ENCODE measurements at places on chromosomes 6 and 20.
A peak's percentile ranks its signal among the peaks of the same experiment; 100 is the strongest.

DNA sequence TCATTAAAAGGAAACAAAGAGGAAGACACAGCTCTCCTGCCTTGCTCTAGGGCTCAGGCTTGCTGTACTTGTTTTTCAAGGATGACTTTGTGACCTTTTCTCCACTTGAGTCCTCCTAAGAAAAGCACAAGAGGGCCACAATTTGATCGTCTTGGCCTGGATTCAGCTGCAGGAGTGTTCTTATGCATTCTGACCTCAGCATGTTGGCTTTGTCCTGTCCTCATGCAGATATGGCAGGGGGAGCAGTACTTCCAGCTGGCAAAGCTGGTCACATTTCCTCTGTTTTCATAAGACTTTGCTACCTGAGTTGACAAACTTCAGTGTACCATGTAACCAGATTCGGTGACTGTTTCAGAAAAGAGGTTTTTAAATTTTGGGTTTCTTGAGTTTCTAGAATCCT is 30.8 kb downstream of the KDM1B start:
- no peak for DNase-seq

DNA sequence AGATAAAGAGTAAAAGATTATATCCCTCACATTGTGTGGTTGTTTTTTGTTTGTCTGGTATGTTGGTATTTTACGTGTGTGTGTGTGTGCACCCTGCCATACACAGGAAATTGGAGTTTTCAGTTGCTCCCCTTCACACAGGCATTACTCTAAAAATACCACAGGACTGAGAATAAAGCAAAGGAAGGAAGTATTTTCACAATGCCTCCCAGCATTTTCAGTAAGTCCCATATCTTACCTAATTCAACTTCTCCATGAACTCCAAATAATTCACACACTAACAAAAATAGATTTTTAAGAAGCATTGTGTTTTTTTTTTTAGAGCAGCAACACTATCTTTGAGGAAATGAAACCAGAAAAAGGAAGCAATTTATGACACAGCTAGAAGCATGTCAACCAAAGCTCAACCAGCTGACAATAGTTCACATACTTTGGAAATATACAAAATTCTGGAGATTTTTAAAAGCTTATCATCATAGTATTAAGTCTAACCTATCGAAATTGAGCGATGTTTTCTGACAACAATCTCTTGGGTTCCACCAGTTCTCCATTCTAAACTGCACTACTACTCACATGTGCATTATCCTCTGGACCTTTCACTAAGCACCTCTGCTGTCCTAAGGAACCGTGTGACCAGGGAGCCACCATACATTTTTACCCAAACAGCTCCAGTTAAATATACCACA is 2.1 kb downstream of the UBE2J1 start:
- peak; percentile 11 for DNase-seq

DNA sequence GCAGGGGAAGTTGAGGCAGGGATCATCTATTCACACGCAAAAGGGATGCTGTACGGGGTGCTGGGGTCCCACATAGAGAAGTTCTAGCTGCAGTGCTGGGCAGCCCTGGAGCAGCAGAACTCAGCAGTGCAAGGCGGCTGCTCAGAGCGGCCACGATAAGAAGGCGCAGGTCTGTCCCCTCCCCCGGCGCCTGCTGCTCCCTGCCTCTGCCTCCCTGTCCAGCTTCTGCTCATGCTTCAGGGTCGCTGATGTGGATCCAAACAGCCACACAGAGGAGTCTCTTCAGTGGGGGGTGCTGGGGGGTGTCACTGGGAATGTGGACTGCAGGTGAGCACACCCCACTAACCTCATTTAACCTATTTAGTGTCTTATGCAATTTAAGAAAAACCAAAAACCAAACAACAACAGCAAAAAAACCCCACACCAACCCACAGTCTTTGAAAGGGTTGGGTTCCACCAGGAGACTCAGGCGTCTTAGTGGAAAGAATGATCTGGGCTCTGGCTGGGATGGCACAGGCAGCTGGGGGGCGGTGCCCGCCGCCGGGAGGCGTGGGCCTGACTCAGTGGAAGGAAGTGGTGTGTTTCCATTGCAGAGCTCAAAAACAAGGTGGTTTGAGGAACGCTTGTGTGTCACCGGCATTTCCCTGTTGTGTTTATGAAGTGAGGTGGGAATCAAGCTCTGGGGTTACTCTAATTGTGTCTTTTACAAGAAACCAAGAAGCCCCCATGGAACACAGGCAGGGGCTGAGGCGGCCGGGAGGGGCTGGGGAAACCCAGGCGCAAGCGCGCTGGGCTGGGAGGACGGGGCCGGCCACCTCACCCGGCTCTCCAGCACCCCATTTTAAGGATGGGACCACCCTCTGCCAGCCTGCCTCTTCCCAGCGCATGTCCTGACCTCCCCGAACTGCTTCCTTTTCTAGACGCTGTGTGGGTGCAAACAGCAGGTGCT is 55.1 kb downstream of the IRF4 start:
- peak; percentile 52 for DNase-seq

- DNase-seq, result no peak
Observed at GRCh38 chr20:37921341-37921929, 18.5 kb downstream of the VSTM2L start.

DNA sequence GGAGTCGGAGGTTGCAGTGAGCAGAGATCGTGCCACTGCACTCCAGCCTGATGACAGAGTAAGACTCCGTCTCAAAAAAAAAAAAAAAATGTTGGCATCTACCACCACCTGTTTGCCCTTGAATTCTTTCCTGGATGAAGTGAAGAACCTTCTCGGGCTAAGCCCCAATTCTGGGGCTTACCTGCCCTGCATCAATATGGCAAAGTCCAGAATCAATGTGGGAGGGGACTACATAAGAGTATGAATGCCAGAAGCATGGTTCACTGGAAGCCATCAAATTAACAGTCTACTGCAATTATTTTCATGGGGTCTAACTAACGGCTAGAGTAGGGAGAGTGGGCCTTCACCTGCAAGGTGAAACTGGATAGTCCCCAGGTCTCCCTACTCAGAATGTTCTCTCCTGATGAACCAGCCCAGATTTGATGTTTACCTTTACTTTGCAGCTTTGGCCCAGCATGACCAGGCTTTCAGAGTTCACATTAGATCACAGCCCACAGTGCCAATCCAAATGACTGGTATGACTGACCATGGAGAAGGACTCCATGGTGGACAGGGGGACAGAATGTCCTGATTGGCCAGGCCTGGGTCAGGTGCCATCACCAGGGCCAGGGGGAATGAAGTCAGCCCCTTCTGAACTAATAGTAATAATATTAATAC is 7.0 kb upstream of the RALY start:
- no peak for DNase-seq

GRCh38 chr6:49980898-49981297 is 11.5 kb upstream of the DEFB113 start:
- no peak for DNase-seq

GRCh38 chr6:2881423-2881822 is 21.7 kb downstream of the SERPINB9 start:
- no peak for DNase-seq

GRCh38 chr20:44590980-44591778 is 8.8 kb downstream of the PKIG start:
- no peak for DNase-seq

DNA sequence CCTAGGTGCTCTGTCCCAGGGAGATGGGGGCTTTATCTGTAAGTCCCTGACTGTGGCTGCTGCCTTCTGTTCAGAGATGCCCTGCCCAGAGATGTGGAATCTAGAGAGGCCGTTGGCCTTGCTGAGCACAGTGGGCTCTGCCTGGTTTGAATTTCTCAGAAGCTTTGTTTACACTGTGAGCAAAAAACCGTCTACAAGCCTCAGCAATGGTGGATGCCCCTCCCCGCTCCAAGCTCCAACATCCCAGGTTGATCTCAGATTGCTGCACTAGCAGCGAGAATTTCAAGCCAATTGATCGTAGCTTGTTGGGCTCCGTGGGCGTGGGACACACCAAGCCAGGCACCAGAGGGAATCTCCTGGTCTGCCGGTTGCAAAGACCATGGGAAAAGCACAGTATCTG is 16.3 kb upstream of the RPP40 start:
- DNase-seq, result no peak

GRCh38 chr20:38652995-38653394 is 51.4 kb downstream of the ARHGAP40 start:
- DNase-seq, result no peak

DNA sequence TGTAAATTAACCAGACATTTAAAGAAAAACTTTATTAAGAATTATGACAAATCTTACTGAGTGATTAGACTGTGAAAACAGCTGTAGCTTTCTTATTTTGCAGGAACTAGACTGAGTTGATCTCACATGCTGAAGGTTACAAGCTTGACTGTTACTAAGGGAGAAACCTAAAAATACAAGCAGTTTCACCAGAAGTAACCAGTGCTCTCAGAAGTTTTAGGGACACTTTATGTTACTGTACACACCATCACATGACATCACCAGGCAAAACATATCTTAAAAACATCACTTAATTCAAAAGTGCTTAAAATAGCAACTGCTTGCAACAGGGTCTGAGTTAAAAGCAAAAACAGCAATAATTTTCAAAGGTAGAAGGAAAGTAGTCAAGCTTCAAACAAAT is 5.4 kb downstream of the FBXO30 start:
- no peak for DNase-seq

- DNase-seq, result no peak
Observed at GRCh38 chr20:8996817-8997512, 71.9 kb upstream of the PLCB4 start.

- DNase-seq, result peak; percentile 75
Observed at GRCh38 chr20:57390604-57391438, at the start of gene RBM38. TSS of gene RBM38 (plus strand) at chr20:57391396. CDS start at chr20:57391582, 186 bp downstream.

GRCh38 chr20:38308047-38308438 is 4.1 kb downstream of the BPI start:
- DNase-seq, result no peak

GRCh38 chr20:33352258-33353012 is 48.9 kb downstream of the CDK5RAP1 start:
- DNase-seq, result no peak

- DNase-seq, result no peak
Observed at GRCh38 chr6:43715056-43715788, 27.6 kb upstream of the MRPS18A start.

DNA sequence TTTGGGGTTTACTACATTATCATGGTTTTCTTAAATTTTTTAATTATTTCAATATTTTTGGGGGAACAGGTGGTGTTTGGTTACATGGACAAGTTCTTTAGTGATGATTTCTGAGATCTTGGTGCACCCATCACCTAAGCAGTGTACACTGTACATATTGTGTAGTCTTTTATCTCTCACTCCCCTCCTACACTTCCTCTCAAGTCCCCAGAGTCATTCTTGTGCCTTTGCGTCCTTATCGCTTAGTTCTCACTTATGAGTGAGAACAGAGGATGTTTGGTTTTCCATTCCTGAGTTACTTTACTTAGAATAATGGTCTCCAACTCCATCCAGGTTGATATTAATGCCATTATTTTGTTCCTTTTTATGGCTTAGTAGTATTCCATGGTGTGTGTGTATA is 130.9 kb upstream of the CD93 start:
- no peak for DNase-seq

GRCh38 chr6:151733680-151734320 is 73.7 kb upstream of the ESR1 start:
- DNase-seq, result no peak

GRCh38 chr20:18276821-18277220 is 11.5 kb upstream of the ZNF133 start:
- DNase-seq, result peak; percentile 35

DNA sequence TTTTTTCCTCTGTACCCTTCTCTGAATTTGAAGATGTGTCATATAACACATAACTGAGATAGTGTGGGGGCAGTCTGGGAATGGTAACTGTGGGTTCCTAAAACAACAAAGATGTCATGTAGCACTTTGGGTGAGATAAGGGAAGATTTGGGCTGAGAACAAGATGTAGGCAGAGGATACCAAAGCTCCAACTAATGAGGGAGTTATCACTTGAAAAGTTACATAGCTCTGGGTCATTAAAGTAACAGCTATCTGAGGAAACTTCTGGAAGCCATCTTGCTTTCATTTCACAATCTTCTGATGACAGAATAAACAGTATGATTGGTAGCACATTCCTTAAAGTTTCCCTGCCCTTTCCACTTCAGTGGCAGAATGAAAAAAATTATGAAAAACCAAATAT is 255.4 kb downstream of the TBX18 start:
- DNase-seq, result no peak

- no peak for DNase-seq
Observed at GRCh38 chr6:53983301-53983700, 127.9 kb upstream of the MLIP start.

Measured in CD4-positive, alpha-beta T cell treated with Interleukin-1 beta for 1 hour (primary cell).